Activated T-helper 17 cell treated with anti-CD3 and anti-CD28 coated beads, Interleukin-2, amount 50 U/mL, for 72 hours (primary cell): ENCODE measurements at places on chromosomes 3 and 15.

GRCh38 chr15:44813231-44813630 is 76.9 kb downstream of the TRIM69 start:
- peak; percentile 62 for ATAC-seq

- peak; percentile 60 for ATAC-seq
These were observed 35.0 kb downstream of the CTSH start for GRCh38 chr15:78909791-78910228.

- ATAC-seq: no peak
These were observed 133.8 kb upstream of the GMNC start for GRCh38 chr3:190996181-190996775.

GRCh38 chr3:54901906-54902685 is 25.8 kb downstream of the LRTM1 start:
- no peak for ATAC-seq

DNA sequence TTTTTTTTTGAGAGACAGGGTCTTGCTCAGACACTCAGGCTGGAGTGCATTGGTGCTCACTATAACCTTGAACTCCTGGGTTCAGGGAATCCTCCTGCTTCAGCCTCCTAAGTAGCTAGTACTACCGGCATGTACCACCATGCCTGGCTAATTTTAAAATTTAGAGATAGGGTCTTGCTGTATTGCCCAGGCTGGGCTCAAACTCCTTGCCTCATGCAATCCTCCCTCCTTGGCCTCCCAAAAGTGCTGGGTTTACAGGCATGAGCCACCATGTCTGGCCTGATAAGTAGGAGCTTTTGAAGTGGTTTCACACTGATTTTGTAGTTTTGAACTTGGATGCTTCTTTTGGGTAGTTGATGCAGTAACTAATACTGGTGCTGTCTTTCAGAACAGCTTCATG is 7.8 kb downstream of the MAP2K1 start:
- ATAC-seq: no peak
